ENCODE measurements at places on chromosomes 4 and X.

DNA sequence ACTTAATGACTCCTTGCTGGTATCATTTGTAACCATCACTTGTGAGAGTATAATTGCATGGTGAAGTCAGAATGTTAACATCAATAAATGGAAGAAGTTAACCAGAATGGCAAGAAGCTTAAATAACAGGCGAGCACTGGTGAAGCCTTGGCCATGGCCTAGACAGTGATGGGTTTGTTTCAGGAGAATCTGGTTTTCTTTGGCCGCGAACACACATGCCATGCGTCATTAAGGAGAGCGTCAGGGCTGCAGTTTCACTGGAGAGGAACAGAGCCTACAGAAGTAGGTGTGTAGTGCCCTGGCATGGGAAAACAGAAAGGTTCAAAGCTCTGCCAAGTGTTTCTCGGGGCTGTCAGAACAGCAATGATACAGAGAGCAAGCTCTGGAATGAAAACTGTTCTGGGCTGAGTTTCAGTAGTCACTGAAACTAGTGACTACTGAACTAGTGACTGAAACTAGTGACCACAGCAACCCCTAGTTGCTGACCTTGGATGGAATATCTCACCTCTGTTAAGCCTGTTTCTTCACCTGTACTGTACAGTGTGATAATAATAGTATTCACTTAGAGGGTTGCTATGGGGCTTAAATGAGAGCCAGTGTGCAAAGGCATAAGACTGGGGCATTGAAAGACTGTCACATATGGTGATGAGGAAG is 93.8 kb downstream of the C4orf51 start:
- peaks cover 25% of the 10 kb centered on the region for H3K4me1 ChIP-seq
- H3K4me3 ChIP-seq, result no peak overlapping the region
- peak overlapping the region; percentile 32 for H3K27ac ChIP-seq
- peaks cover 43% of the 10 kb centered on the region for H3K36me3 ChIP-seq

DNA sequence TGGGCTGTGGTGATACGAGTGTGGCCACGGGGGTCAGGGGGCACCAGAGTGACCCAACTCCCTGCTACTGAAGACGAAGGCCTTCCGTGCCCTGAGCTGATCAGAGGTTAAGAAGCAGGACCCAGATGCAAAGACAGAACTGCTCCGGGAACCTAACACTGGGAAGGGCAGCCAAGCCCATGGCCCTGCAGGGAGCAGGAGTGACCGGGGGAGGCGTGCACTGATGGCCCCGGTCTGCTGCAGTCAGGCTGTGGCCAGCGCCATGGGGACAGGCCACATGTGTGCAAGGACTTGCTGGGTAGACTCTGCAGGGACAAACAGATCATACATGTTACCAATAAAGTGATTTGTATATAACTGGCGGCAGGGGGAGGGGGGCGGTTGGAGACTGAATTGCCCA is 74.6 kb downstream of the ACOX3 start:
- no peaks in the 10 kb centered on the region for H3K27me3 ChIP-seq
- H3K36me3 ChIP-seq, result no peaks in the 10 kb centered on the region
- H3K27ac ChIP-seq, result no peak overlapping the region

DNA sequence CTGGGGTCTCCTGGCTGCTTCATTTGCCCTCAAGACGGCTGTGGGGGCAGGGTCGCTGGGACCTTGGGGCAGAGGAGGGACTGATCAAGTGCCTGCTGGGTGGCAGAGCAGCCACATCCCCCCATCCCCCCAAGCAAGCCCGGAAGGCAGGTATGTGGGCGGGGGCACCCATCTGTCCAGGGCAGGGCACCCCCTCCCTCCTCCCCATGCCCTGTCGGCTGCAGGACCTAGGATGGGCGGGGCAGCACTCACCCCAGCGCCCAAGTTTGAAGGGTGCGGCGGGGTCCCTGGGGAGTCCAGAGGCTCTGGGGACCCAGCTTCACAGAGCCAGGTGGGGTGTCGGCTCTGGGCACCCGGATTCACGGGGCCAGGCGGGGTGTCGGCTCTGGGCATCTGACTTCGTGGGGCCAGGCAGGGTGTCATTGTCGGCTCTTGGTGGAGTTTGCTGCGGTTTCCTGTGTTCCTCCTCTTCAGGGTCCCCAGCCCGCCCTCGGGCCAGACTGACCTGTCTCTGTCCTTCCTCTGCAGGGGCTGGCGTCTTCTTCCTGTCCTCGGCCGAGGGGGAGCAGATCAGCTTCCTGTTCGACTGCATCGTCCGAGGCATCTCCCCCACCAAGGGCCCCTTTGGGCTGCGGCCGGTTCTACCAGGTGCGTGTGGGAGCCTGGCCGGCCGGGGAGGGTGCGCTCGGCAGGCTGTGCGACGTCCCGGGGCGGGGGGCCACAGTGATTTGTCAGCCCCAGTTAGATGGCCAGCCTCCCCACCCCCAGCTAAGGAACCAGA is 22.1 kb downstream of the DOK7 start:
- DNase-seq, result no peak
- no peak overlapping the region for H3K4me3 ChIP-seq
- no peaks in the 10 kb centered on the region for H3K4me1 ChIP-seq
- H3K36me3 ChIP-seq, result no peaks in the 10 kb centered on the region

GRCh38 chr4:107034091-107034995 is 1.8 kb downstream of the DKK2 start:
- H3K36me3 ChIP-seq, result no peaks in the 10 kb centered on the region
- H3K4me1 ChIP-seq, result peaks cover 27% of the 10 kb centered on the region
- H3K4me3 ChIP-seq, result peak overlapping the region; percentile 24
- no peak for DNase-seq
- peaks cover 52% of the 10 kb centered on the region for H3K27me3 ChIP-seq
- no peak overlapping the region for H3K27ac ChIP-seq

- no peak overlapping the region for H3K4me3 ChIP-seq
- H3K4me1 ChIP-seq, result no peaks in the 10 kb centered on the region
- DNase-seq, result no peak
- H3K27ac ChIP-seq, result no peak overlapping the region
- H3K27me3 ChIP-seq, result no peaks in the 10 kb centered on the region
These were observed 493.4 kb downstream of the IQCM start for GRCh38 chr4:149322203-149322602.

DNA sequence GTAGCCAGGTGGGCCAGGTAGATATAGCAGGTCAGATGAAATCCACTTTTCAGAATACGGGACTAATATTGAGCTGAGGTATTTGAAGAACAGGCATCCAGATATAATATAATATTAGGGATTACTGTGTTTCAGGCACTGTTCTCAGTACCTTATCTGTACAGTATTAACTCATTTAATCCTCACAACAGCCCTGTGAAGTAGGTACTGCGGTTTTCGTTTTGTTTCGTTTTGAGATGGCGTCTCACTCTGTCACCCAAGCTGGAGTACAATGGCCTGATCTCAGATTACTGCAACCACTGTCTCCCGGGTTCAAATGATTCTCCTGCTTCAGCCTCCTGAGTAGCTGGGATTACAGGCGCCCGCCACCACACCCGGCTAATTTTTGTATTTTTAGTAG is 129.6 kb downstream of the IL1RAPL2 start:
- H3K36me3 ChIP-seq, result no peaks in the 10 kb centered on the region
- no peak overlapping the region for H3K4me3 ChIP-seq
- H3K27ac ChIP-seq, result no peak overlapping the region
- H3K27me3 ChIP-seq, result peaks cover 2% of the 10 kb centered on the region
- no peak for DNase-seq

- peaks cover 4% of the 10 kb centered on the region for H3K36me3 ChIP-seq
- peak overlapping the region; percentile 67 for H3K4me3 ChIP-seq
- H3K27me3 ChIP-seq, result no peaks in the 10 kb centered on the region
These were observed 494.1 kb downstream of the INPP4B start for GRCh38 chr4:142351958-142352357.

DNA sequence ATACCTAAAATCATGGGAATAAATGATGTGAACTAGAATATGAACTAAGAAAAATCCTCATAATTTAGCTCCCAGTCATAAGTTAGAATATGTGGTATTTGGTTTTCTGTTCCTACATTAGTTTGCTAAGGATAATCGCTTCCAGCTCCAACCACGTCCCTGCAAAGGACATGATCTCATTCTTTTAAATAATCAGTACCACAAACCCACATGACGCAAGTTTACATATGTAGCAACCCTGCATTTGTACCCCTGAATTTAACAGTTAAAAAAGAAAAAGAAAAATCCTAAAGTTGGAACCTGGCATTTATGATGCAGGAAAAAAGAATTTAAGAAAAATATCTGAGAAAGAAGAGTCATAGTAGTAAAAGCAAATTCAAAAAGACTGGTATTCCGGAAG is 13.3 kb downstream of the UBA6 start:
- no peaks in the 10 kb centered on the region for H3K27me3 ChIP-seq
- DNase-seq, result no peak
- no peak overlapping the region for H3K27ac ChIP-seq

DNA sequence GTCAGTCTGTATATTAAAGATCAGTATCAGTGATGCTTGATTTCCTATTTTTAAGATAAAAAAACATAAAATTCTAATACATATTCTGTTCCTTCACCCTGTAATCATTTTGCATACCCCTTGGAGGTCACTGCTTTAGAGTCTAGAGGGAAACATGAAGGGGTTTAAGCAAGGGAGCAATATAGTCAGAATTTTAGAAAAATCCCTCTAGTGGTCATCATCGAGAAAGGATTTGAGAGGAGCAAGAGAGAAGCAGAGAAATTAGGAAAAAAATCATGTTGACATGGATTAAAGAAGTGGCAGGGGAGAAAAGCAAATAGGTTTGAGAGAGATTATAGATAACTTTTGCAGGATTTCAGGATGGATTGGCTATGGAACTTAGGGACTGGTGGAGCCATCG is 11.1 kb downstream of the APEX2 start:
- H3K27me3 ChIP-seq, result no peaks in the 10 kb centered on the region
- peaks cover 7% of the 10 kb centered on the region for H3K4me1 ChIP-seq
- H3K27ac ChIP-seq, result no peak overlapping the region
- no peak for DNase-seq

DNA sequence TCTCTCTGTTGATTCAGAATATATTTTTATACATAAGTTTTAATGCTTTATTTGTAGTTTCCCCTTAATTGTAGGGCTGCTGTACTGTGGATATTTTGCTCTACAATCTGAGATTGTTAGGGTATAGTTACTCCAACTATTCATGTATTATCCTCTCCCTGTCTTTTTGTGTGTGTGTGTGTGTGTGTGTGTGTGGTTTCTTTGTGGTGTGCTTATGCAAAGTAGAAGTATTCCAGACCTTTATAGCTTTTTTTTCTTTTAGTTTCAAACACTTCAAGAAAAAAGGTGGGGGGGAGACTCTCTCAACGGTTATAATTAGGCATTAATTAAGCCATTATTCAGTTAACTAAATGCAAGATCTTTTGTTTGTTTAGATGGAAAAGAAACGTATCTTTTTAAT is 6.7 kb downstream of the SMAD1 start:
- no peak overlapping the region for H3K27ac ChIP-seq
- peaks cover 23% of the 10 kb centered on the region for H3K27me3 ChIP-seq
- H3K4me1 ChIP-seq, result peaks cover 10% of the 10 kb centered on the region
- H3K4me3 ChIP-seq, result no peak overlapping the region
- no peak for DNase-seq

GRCh38 chr4:3747581-3747904 is 18.6 kb upstream of the ADRA2C start:
- no peak overlapping the region for H3K27ac ChIP-seq
- no peaks in the 10 kb centered on the region for H3K4me1 ChIP-seq
- no peak for DNase-seq
- H3K27me3 ChIP-seq, result peaks cover 16% of the 10 kb centered on the region
- no peak overlapping the region for H3K4me3 ChIP-seq

- H3K27me3 ChIP-seq, result no peaks in the 10 kb centered on the region
- peaks cover 26% of the 10 kb centered on the region for H3K4me1 ChIP-seq
- peaks cover 9% of the 10 kb centered on the region for H3K36me3 ChIP-seq
- no peak overlapping the region for H3K27ac ChIP-seq
These were observed 74.3 kb downstream of the SNX25 start for GRCh38 chr4:185283723-185284122.

DNA sequence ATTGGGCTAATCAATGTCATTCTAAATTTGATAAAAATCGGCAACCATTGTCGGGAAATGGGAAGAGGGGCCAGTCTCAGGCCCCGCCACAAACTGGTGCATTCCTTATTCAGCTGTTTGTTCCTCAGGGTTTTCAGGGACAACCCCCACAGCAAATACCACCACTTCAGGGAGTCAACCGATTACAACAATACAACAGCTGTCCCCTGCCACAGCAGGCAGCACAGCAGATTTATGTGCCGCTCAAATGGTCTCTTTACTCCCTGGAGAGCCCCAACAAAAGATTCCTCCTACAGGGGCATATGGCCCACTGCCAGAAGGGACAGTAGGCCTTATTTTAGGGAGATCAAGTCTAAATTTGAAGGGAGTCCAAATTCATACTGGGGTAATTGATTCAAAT is 61.8 kb downstream of the ZNF732 start:
- H3K27me3 ChIP-seq, result no peaks in the 10 kb centered on the region
- peaks cover 13% of the 10 kb centered on the region for H3K4me1 ChIP-seq
- DNase-seq, result no peak

GRCh38 chr4:10667701-10668326 is 16.8 kb downstream of the CLNK start:
- no peak overlapping the region for H3K4me3 ChIP-seq
- peaks cover 25% of the 10 kb centered on the region for H3K4me1 ChIP-seq
- peaks cover 3% of the 10 kb centered on the region for H3K36me3 ChIP-seq
- peaks cover 4% of the 10 kb centered on the region for H3K27me3 ChIP-seq
- DNase-seq, result no peak

DNA sequence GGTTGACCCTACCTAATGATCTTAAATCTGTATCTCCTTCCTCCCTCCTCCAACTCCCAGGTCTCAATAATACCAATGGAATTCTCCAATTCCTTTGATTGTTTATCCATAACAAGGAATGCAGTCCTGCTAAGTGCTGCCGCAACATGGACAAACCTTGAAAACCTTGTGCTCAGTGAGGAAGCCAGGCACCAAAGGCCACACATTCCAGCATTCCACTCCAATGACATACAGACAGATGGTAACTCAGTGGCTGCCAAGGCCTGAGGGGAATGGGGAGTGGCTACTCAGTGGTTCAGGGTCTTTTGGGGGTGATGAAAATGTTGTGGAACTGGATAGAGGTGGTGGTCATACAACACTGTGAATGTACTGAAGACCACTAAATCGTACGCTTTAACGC is 10.4 kb downstream of the HAUS7 start:
- H3K36me3 ChIP-seq, result peaks cover 17% of the 10 kb centered on the region
- H3K4me3 ChIP-seq, result no peak overlapping the region
- no peaks in the 10 kb centered on the region for H3K27me3 ChIP-seq
- no peak for DNase-seq
- H3K4me1 ChIP-seq, result no peaks in the 10 kb centered on the region

DNA sequence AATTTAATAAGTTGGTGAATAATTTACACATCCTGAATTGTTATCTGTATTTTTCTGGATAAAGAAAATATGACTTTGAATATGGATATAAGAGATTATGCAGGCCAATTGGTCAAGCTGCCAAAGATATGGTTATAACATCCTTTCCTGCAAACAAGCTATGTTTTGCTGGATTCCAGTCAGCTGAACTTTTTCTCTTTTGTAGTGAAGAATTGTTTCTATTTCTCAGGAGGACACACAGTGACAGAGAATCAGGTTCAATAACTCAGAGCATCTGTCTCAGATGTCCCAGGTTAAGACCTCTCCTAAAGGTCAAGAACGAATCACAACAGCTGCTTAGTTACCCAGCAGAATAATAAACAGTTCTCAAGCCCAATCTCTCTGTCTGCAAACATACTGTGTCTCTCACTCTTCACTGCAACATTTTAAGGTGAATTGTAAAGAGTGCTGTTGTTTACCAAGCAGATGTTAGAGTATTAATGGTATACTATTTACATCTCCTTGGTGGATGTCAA is 189.5 kb upstream of the ANKRD50 start:
- H3K36me3 ChIP-seq, result no peaks in the 10 kb centered on the region
- no peaks in the 10 kb centered on the region for H3K27me3 ChIP-seq
- no peak overlapping the region for H3K4me3 ChIP-seq
- H3K27ac ChIP-seq, result no peak overlapping the region
- H3K4me1 ChIP-seq, result no peaks in the 10 kb centered on the region
- no peak for DNase-seq

- H3K27me3 ChIP-seq, result peaks cover 6% of the 10 kb centered on the region
- H3K27ac ChIP-seq, result no peak overlapping the region
- no peak overlapping the region for H3K4me3 ChIP-seq
- DNase-seq, result no peak
- peaks cover under 1% of the 10 kb centered on the region for H3K36me3 ChIP-seq
These were observed 80.8 kb upstream of the ACSL1 start for GRCh38 chr4:184906480-184907097.
